Muscle of leg (tissue), 16 donors: ENCODE measurements at places on chromosomes 4 and X. TPM values are rescaled to one million over a fixed set of nuclear protein-coding genes. Genes with fewer than 3 reads are reported as not detected.

Gene TMEM255A
- 3.3 TPM for total RNA-seq

Gene GPR50
- not detected for total RNA-seq

Gene GDPD2
- total RNA-seq, result 0.09 TPM

Gene XPNPEP2
- 4.2 TPM for total RNA-seq

Gene DDX53
- not detected for total RNA-seq

- DNase-seq, result no peak
Observed at GRCh38 chr4:115664285-115664684, 550.9 kb upstream of the NDST4 start.

DNA sequence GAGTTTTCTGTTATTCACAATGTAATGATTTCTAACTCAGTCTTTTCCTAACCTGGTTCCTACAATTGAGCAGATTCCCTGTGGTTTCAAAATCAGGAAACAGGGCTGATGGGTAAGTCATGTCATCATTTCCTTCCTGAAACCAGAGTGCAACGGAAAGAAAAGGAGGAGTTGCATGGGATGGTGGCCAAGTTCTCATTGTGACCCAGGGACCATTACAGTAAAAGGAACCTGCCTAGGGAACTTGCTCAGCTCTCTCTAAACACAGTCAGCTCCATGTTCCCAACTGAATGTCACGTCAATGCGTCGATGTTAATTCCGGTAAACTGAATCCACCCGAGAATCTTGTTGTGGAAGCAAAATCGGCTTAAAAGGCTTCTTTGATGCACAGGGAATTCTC, 51.2 kb downstream of the LGI2 start:
- peak; percentile 92 for DNase-seq

DNA sequence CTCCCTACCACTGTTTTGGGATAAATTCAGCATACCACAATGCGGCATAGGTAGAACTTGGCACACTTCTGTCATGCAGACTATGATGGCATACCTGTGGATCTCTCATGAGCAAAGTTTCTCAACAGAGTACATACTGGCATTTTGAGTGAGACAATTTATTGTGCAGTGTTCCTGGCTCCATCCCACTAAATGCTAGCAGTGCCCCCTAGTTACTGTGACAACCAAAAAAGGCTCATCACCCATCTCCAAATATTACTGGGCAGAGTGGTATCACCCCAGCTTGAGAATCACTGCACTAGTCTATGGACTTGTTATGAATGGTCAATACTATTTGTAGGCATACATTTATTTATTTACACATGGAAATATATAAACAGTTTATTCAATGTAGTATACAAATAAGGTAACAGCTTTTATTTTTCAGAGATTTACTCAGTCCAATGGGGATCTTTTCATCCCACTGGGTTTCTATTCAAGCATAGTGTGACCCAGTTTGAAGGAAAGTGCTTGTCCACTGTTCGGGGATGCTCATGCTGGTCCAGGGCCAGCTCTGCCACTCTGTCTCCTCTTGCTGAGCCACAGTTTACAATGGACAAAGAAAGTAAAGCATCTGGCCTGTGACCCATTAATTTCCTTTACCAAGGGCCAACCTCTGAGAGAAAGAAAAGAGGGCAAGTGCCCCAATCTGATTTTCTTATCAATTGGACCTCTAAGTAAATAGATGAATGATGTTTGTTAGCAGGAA, 81.0 kb upstream of the IL2 start:
- DNase-seq, result no peak

DNA sequence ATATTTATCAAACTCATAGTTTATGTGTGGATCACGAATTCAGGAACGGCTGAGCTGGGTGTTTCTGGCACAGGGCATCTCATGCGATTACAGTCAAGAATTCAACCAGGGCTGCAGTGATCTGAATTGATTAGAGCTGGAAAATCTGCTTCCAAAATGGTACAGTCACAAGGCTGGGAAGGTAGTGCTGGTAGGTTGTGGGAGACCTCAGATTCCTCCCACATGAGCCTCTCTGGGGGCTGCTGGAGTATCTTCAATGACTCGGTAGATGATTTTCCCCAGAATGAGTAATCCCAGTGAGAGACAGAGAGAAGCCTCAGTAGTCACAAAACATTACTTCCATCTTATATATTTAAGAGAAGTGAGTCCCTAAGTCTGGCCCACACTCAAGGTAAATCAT, 36.2 kb upstream of the PRDX4 start:
- no peak for DNase-seq

DNA sequence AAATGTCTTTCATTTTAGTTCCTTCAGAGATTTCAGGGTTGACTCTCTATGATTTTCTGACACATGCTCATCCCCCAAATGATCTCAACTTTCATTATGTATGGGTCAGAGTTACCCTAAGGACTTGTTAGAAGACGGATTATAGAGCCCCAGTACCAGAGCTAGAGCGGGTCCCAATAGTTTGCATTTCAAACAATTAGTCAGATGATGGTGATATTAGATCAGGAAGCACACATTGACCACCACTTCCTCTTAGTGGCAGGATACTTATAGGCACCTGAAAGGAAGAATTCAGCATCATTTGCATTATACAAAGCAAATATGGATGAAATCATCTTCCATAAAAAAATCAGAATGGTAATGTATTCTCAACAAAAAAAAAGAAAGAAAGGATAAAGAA, 106.1 kb downstream of the GALNTL6 start:
- no peak for DNase-seq

- no peak for DNase-seq
Observed at GRCh38 chr4:41161355-41161754, 53.0 kb downstream of the APBB2 start.

DNA sequence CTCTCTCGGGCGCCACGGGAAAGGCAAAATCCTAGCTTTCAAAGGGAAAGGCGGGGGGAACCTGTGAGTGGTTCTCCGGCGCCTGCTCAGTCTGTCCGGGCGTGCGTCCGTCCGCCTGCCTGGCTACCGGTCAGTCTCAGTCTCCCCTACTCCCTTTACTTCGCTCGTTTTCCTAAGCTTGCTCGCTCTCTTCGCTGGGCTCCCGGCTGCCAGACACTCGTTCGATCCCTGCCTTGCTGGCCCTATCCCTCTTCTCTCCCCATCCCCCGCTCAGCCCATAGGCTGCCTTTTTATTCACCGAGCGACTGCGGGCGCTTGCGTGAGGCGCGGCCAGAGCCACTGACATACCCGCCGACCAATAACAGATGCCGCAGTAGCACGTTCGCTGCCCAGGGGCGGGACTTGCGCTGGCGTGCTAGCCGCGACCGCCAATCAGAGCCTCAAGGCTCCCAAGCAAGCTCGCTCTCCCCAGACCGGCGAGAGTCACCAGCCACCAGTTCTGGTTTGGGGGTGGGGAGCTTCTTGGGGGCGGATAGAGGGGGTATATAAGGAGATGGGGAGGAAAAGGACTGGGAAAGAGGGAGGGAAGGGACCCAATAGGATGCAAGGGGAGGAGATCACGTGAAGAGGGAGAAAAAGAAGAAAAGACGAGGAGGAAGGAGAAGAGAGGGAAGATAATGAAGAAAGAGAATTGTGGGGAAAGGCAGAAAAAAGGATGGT, 30.0 kb downstream of the ARHGEF9 start:
- DNase-seq, result peak; percentile 97
